Naive B cell (primary cell): ENCODE measurements at places on chromosomes 11 and 22. TPM values are rescaled to one million over a fixed set of nuclear protein-coding genes. Genes with fewer than 3 reads are reported as not detected.

The SLC22A8 gene
- polyA plus RNA-seq: not detected

The CCDC116 gene
- polyA plus RNA-seq: not detected

DNA sequence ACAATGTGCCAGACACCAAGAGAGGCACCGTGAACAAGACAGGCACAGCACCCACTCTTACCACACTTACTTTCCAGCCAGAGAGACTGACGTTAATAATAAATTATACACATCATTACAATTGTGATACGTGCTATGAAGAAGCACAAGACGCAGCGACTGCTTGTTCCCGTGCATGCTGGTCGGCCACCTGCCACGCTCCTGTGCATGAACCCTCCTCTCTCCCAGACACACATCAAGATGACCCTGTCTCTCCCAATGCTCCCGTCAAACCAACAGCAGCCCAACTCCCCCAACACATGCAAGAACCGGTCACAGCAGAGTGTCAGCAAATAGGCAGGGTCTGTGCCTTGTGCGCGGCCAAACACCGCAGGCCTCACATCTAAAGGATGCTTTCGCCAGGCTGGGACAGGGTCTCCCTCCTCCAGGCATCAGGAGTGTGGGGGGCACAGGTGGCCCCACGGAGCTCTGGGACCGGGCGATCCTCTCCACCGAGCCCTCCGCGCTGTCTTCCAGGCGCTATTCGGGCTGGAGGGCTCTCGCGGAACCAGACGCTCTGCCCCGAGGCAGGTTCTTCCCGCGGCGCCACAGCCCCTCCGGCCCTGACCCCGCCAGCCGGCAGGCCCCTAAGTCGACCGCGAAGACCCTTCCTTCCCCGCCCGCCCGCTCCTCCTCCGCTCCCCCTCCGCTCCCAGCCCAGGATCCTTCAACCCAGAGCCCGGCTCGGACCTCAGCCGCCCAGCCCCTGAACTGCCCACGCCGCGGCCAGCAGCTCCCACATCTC, 533 bp downstream of the SERGEF start:
- DNase-seq: no peak

DNA sequence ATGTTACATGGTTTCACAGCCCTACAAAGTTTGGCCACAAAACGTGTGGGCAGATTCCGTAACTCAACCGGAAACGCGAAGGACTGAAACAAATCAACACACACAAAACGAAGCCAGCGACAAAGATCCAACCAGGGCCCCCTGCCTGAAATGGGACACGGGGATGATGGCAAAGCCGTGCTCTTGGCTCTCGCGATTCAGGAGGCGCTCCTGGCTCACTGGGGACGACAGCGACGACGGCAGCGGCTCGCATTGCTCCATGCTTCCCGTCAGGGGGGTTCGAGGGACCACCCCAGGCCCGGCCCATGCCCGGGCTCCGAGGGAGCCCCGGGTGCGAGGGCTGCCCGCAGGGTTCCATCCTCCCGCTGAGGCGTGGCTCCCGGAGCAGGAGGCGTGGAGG, 4786.8 kb upstream of the OR11H1 start:
- no peak for DNase-seq
